ENCODE measurements at places on chromosomes 3 and 15.

GRCh38 chr3:79154865-79155264 lies 612.9 kb downstream of the ROBO1 start:
- DNase-seq = no peak

- DNase-seq = no peak
Measured at GRCh38 chr3:155394240-155394639, 100.8 kb upstream of the STRIT1 start.

DNA sequence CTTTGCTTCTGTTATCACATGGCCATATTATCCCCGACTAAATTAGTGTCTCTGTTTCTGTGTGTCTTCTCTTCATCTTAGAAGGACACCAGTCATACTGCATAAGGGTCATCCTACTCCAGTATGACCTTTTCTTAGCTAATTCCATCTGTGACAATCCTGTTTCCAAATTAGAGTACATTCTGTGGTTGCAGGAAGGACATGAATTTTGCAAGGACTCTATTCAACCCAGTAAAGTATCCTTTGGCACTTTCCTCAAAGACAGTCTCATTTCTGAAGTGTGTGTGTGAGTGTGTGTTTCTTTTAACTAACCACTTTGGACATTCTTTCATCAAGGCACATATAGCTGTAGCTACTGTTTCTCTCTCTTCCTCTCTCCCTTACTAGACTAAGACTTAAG lies 15.2 kb upstream of the MME start:
- no peak for DNase-seq

DNA sequence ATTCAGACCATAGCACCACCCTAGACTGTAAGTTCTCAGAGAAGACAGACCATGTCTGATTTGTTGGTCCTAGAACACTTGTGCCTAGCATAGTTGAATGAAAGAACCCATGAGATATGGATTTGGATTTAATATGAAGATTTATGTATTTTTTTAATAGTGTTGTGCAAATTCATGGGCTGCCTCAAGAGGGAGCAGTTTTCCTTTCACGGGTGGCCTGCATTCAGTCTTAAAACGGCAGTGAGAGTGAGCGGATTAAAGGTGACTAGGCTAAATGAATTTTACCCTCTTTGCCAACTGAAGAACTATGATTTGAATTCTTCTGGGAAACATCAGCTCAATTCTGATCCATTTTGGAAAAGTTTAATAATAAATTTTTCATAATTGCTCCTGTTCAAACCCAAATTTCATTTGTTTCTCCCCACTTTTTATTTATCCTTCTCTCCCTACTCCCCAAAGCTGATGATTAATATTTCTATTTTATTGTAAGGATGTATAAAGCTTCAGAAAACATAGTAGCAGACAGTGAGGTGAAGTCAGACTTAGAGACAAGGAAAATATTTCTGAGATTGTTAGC lies 67.3 kb downstream of the MORC1 start:
- DNase-seq = peak; percentile 7

- DNase-seq = no peak
Measured at GRCh38 chr3:134059035-134059601, 29.4 kb upstream of the SLCO2A1 start.

GRCh38 chr15:43406189-43406588 lies 35.3 kb downstream of the TUBGCP4 start:
- DNase-seq = no peak

DNA sequence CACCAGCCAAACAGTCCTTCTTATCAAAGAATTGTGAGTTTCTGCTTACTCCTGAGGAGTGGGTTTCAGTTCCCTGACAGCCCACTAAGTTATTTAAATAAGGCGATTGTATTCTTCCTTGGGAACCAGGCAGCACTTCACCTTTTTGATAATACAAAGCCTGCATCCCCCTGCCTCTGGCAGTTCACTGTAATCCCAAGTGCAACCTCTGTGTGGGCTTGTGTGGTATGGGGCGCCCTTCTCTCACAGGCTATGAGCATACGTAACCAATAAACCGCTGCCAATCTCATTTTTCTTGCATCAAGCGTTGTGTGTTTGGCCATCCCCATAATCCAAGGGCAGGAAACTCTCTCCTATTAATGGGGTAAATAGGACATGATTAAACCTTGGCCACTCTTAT lies 1025.6 kb downstream of the NSUN3 start:
- DNase-seq = no peak

DNA sequence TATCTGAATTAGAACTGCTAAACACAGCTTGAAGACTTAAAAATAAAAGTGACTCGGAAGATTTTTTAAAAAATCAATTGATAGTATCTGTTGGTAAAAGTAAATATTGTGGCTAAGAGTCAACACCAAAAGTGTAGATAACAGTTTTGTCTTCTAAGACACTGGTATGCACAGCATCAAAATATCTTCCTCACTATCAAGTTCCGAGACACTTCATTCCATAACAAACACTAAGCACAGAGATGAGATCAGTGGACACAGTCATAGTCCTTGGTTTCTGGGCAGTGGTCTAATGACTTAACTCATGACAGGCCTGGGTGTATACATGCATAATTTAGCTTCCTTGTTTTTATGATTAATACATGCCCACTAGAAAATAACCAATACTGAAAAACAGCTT lies 63.2 kb downstream of the PXYLP1 start:
- no peak for DNase-seq

DNA sequence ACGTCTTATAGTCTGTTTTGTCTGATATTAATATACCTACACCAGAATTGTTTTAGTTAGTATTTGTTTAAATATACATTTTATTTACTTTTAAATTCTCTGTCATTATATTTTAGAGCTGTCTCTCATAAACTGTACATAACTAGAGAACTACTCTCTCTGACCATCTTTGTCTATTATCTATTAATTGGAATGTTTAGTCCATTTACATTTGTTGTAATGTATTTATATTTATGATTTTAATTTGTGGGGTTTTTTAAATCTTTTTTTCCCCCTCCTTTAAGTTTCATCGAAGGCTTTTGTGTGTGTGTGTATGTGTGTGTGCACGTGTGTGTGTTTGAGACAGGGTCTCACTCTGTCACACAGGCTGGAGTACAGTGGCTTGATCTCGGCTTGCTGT lies 47.1 kb downstream of the ITPR1 start:
- DNase-seq = no peak

DNA sequence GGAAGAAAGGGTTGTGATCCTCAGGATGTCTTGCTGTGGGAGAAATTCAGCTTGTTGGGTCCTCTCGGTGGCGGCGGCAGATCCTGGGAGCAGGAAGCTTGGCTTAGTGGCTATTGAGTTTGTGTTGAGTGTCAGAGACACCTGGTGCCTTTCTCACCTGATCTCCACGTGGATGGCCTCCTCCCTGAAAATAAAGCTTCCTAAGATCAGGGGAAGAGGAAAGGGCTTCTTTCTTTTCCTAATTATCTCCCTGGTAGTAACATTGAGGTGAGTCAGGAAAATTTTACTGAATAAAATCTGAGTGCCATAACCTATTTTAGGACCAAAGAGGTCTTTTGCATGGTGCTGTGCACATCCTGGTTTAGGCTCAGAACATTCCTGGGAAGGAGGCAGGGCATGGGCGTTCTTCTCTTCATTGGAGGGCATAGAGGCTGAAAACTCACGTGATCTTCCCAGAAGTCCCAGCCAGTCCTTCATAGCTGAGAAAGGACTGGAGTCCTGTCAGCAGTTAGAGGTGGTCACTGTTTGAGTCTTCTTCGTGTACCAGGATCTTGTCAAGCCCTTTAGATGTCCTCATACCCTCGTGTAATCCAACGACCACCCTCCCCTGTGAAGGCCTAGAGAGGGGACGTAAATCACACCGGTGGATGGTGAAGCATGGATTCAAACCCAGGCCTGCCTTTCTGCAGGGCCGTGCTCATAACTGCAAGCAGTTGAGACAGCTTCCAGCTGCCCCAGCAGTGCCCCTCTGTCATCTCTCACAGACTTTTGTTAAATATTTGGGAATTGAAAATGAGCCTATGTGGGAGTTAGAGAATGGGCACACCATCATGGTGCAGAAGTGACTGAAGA lies 1.1 kb downstream of the CMTM8 start:
- DNase-seq = peak; percentile 59

DNA sequence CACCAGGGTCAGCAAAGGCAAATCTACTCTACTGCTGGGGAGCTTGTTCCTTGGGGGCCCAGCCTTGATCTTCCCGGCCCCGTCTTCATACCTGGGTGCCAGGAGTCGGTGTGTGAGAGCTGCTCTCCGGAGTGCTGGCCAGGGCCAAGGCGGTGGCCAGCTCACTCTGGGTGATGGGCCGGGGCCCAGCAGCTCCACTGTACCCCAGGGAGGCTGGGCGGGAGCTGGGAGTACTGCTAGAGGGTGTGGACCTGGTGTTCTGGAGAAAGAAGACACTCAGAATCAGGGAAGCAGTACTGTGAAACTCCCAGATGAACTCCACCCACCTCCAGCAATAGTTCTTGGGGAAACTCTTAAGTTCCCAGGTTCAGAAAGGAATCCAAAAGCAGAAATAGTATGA lies 11.9 kb downstream of the UBL7 start:
- DNase-seq = no peak

DNA sequence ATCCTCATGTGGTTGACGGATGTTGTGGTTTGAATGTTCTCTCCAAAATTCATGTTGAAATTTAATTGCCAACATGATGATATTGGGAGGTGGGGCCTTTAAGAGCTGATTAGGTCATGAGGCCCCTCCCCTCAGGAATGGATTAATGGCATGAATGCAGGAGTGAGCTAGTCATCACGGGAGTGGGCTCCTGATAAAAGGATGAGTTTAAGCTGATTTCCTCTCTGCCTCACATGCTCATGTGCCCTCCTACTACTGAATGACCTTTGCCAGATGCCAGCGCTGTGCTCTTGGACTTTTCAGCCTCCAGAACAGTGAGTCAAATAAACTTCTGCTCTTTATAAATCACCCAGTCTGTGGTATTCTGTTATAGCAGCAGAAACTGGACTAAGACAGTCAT lies 111.2 kb downstream of the MYO5A start:
- no peak for DNase-seq

- DNase-seq = no peak
Measured at GRCh38 chr3:43584043-43584826, 37.6 kb downstream of the ANO10 start.
